ENCODE measurements at places on chromosomes 4 and X.
A peak's percentile ranks its signal among the peaks of the same experiment; 100 is the strongest.

GRCh38 chrX:49221868-49222267 is 11.3 kb downstream of the CACNA1F start:
- peaks cover 42% of the 10 kb centered on the region for H3K27me3 ChIP-seq
- H3K27ac ChIP-seq, result no peak overlapping the region
- H3K4me1 ChIP-seq, result no peaks in the 10 kb centered on the region
- DNase-seq, result no peak
- H3K4me3 ChIP-seq, result no peak overlapping the region

- peaks cover 42% of the 10 kb centered on the region for H3K27me3 ChIP-seq
- H3K4me1 ChIP-seq, result no peaks in the 10 kb centered on the region
- DNase-seq, result no peak
- H3K27ac ChIP-seq, result no peak overlapping the region
- H3K36me3 ChIP-seq, result no peaks in the 10 kb centered on the region
Observed at GRCh38 chrX:153868576-153869472, 17.1 kb downstream of the L1CAM start.

DNA sequence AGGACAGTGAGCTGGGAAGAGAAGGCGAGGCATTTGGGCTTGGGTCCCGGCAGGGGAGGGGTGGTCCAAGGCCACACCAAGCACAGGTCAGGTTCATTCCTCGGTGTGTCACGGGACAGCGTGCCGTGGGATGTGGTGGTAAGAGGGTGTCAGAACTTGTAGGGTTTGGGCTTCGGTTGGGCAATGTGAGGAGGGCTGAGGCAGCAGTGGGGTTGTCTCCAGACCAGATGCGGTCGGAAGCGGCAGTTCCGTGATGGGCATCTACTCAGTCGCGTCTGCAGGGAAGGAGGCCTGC is 22.1 kb downstream of the ADRA2C start:
- no peaks in the 10 kb centered on the region for H3K4me1 ChIP-seq
- H3K36me3 ChIP-seq, result no peaks in the 10 kb centered on the region
- no peak overlapping the region for H3K4me3 ChIP-seq
- no peak overlapping the region for H3K27ac ChIP-seq
- DNase-seq, result no peak
- peaks cover 28% of the 10 kb centered on the region for H3K27me3 ChIP-seq

GRCh38 chr4:6338951-6339817 is 69.5 kb downstream of the WFS1 start:
- no peak overlapping the region for H3K4me3 ChIP-seq
- peaks cover 55% of the 10 kb centered on the region for H3K27me3 ChIP-seq
- no peak overlapping the region for H3K27ac ChIP-seq
- H3K36me3 ChIP-seq, result no peaks in the 10 kb centered on the region

DNA sequence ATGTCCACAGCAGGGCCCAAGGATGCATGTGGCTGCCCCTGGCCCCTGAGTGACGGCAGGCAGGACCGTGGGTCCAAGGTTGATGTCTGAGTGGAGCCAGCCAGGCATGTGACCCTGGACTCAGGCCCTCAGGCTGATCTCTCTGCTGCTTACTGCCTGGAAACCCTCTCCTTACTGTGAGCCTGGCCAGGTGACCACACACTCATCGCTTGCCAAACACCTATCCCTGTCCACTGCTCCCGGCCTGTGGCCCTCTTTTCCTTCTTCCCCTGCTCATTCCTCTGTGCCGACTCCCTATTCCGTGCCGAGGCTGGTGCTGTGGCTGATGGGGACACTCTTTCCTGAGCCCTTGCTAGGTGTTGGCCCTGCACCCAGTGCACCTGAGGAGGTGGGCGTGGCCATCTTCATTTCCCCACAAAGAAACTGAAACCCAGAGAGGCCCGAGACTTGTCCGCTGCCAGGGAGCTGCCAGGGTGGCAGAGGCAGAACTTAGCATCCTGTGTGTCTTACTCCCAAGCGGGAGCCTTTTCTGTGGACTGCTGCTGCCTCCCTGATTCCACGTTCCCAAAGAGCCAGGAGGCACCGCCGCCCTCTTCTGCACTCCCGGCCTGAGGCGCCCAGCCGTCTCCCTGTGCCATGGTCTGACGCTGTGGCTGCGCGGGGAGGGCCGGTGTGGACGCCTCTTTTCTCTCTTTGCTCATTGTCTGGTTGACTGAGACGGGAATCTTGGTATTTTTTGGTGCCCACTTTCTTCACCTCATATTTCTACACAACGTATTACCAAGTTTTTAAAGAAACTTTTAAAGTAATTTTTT is 11.2 kb upstream of the RNF4 start:
- no peak for DNase-seq
- H3K36me3 ChIP-seq, result no peaks in the 10 kb centered on the region
- no peak overlapping the region for H3K27ac ChIP-seq
- H3K4me3 ChIP-seq, result no peak overlapping the region
- H3K27me3 ChIP-seq, result peaks cover 5% of the 10 kb centered on the region

- no peak for DNase-seq
- H3K27ac ChIP-seq, result no peak overlapping the region
- peaks cover 68% of the 10 kb centered on the region for H3K27me3 ChIP-seq
- H3K4me3 ChIP-seq, result no peak overlapping the region
- H3K36me3 ChIP-seq, result no peaks in the 10 kb centered on the region
- H3K4me1 ChIP-seq, result peaks cover 3% of the 10 kb centered on the region
Observed at GRCh38 chr4:165383591-165384073, 4.8 kb downstream of the CPE start.

- H3K4me1 ChIP-seq, result peaks cover 50% of the 10 kb centered on the region
- no peaks in the 10 kb centered on the region for H3K27me3 ChIP-seq
- H3K36me3 ChIP-seq, result peaks cover 78% of the 10 kb centered on the region
- H3K27ac ChIP-seq, result no peak overlapping the region
- no peak for DNase-seq
- no peak overlapping the region for H3K4me3 ChIP-seq
Observed at GRCh38 chr4:148108766-148109165, 333.4 kb downstream of the NR3C2 start.

DNA sequence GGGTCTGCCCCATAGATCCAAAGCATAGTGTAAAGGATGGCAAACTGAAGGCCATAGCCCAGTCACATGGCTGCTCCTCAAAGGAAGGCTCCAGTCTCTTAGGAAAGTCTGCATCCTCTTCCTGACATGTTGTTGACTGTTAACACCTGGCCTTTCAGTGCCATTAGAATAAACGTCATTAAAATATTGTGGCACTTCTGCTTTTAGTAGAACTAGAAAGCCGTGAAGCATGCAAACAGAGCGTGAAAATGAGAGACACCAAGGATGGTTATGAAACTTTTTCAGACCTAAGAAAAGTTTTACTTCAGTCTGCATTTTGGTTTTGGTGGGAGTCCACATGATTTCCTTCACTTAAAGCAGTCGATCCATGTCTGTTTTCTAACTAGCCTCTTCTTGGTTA is 41.1 kb upstream of the AFF2 start:
- H3K4me3 ChIP-seq, result no peak overlapping the region
- DNase-seq, result no peak
- H3K27me3 ChIP-seq, result peaks cover 34% of the 10 kb centered on the region
- no peaks in the 10 kb centered on the region for H3K36me3 ChIP-seq

DNA sequence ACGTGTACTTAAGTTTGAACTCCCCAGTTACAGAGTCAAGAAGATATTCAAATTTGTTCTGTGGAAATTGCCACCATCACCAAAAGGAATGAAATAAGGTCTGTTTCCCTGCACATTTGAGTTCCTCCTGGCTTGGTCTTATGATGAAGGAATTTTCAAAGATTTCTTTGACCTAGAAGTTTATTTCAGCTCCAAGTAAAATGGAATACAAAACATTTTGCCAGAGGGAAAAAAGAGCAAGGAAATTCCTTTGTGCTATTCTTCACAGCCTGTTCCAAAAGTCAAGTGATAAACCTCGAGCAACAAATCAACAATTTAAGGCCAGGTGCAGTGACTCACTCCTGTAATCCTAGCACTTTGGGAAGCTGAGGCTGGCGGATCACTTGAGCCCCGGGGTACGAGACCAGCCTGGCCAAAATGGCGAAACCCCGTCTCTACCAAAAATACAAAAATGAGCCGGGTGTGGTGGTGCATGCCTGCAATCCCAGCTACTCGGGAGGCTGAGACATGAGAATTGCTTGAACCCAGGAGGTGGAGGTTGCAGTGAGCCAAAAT is 3.4 kb downstream of the NKRF start:
- no peak overlapping the region for H3K27ac ChIP-seq
- H3K4me3 ChIP-seq, result no peak overlapping the region
- H3K27me3 ChIP-seq, result peaks cover 6% of the 10 kb centered on the region
- peaks cover 50% of the 10 kb centered on the region for H3K4me1 ChIP-seq
- DNase-seq, result no peak

DNA sequence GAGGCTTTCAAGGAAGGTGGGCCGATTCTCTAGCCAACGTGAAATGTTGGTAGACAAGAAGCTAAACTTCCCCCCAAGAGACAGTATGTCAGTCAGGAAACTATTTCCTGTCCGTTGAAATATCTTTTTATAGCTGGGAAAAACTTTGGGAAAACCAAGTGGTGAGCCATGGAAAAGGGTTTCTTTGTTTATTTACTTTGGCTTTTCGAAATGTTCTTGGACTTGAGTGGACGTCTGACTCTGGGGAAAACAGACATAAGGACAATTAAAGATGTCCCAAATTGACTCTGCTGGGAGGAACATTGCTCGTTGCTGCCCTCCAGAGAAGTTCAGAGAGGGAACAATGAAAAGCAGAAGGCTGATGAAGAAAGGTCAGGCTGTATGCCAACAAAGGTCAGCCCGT is 295.4 kb downstream of the RAPGEF2 start:
- H3K27ac ChIP-seq, result no peak overlapping the region
- peaks cover 23% of the 10 kb centered on the region for H3K27me3 ChIP-seq
- H3K36me3 ChIP-seq, result no peaks in the 10 kb centered on the region
- H3K4me1 ChIP-seq, result peaks cover 2% of the 10 kb centered on the region
- H3K4me3 ChIP-seq, result no peak overlapping the region

DNA sequence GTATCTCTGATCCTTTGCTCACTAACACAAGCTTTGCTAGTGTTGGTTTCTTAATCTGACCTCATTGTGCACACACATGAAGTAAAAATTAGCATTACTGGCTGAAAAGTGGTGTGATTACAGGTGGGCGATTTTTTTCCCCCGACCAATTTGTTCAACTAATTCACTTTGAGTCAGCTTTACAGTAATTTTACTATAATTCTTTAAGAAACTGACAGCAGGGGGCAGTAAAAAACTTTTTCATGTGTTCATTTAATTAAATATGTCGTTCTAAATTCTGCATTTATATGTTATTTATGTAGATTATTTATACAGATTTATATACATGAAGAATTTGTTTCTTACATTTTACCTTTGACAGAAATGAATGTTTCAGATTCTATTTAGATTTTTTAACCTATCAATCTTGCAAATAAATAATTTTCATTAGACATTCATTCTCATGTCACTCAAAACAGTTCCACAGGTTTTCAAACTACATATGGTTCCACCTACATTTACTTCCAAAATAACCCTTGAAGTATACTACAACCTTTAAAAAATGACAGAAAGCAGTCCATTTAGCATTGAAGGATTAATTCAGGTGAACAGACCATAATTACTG is 17.5 kb downstream of the PALLD start:
- no peak for DNase-seq
- H3K4me1 ChIP-seq, result peaks cover 32% of the 10 kb centered on the region

DNA sequence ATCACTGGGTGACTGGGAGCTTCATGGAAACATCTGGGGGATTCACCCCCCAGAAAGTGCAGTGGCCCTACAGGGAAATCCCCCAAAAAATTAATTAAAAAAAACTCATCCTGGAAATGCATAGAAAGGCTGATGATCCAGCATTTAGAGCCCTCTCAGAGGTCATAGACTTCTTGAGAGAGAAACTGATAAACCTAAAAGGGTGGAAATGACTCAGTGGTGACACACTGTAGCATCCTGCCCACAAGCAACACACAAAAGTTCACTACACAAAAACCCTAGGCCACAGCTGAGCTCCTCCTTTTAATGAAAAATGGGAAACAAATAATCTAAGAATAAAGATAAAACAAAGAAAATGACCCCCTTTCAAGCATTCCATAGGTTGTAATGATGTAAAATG is 911.5 kb downstream of the GLUD2 start:
- H3K36me3 ChIP-seq, result no peaks in the 10 kb centered on the region
- H3K27ac ChIP-seq, result no peak overlapping the region
- DNase-seq, result no peak
- no peak overlapping the region for H3K4me3 ChIP-seq
- H3K27me3 ChIP-seq, result no peaks in the 10 kb centered on the region

- no peaks in the 10 kb centered on the region for H3K4me1 ChIP-seq
- H3K27me3 ChIP-seq, result peaks cover 71% of the 10 kb centered on the region
- no peak overlapping the region for H3K4me3 ChIP-seq
Observed at GRCh38 chr4:821631-822030, 4.3 kb downstream of the CPLX1 start.

- H3K27me3 ChIP-seq, result no peaks in the 10 kb centered on the region
- no peak for DNase-seq
- H3K36me3 ChIP-seq, result no peaks in the 10 kb centered on the region
- no peak overlapping the region for H3K4me3 ChIP-seq
Observed at GRCh38 chr4:167109859-167110258, 124.4 kb downstream of the SPOCK3 start.

- H3K4me3 ChIP-seq, result no peak overlapping the region
- H3K27ac ChIP-seq, result no peak overlapping the region
- H3K36me3 ChIP-seq, result no peaks in the 10 kb centered on the region
- H3K4me1 ChIP-seq, result peaks cover 33% of the 10 kb centered on the region
- peak; percentile 2 for DNase-seq
Observed at GRCh38 chrX:107706309-107706708, 69.3 kb downstream of the TSC22D3 start.

DNA sequence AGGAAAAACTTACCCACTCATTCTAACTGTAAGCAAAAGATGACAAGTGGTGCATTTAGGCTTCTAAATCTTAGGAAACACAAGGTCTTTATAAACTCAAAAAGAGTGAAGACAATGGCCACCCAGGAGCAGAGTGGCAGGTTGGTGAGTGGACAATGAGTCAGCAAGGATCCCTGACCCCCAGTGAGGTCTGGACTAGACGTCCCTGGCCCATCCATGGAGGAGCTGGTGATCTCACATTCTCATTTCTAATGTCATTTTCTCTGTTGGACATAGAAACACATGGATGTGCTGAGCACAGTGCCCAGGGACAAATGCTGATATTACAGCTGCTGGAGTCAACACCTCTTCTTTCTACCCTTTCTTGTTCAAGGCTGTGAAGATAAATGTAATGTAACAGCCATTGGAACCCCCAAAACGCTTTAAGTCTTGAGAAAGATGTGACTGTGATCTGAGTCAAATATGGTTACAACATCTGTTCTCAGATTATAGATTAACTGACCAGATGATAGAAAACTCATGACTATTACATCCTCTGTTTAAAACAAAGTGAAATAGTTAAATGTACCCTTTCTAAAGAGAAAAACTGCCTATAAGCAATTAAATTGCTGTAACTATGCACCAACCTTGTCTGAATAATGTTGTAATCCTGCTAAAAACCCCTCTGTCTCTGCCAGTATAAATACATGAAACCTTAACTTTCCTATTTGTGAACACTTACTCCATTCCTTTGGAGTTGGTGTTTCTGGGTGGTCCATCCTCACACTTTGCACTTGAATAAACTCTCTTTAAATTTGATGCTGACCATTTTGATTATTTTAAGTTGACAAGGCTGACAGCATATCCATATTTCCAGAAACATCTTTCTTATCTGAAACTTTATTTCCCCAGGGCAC is 92.7 kb downstream of the USP46 start:
- no peak for DNase-seq
- H3K27ac ChIP-seq, result no peak overlapping the region
- H3K27me3 ChIP-seq, result peaks cover 17% of the 10 kb centered on the region
- H3K4me3 ChIP-seq, result no peak overlapping the region
- no peaks in the 10 kb centered on the region for H3K4me1 ChIP-seq

GRCh38 chr4:58214376-58214775 is 1104.2 kb upstream of the IGFBP7 start:
- H3K36me3 ChIP-seq, result no peaks in the 10 kb centered on the region
- DNase-seq, result no peak
- no peaks in the 10 kb centered on the region for H3K27me3 ChIP-seq
- no peak overlapping the region for H3K27ac ChIP-seq
- no peak overlapping the region for H3K4me3 ChIP-seq

Measured in activated T-cell treated with anti-CD3 and anti-CD28 coated beads, Interleukin-2, amount 50 U/mL, for 24 hours (primary cell).